ENCODE measurements at places on chromosomes 12 and 14.
A peak's percentile ranks its signal among the peaks of the same experiment; 100 is the strongest.

DNA sequence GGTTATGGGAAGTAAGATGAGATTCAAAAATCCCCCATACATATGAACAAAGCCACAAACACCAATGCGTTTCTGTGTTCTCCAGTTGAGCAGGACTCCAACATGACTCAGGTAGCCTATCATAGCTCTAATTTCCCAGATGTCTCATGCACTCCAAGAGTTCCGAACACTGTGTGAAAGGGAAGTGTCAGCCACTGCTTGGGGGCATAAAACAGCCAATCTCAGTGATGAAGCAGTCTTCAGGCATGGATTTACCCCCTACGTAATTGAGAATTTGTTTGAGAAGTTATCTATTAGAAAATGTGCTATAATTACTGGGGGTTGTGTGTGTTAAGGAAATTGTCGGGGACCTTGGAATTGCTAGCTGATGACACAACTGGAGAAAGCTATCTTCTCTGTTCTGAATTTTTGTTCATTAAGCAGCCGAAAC is 153.9 kb upstream of the AVPR1A start:
- DNase-seq: no peak

DNA sequence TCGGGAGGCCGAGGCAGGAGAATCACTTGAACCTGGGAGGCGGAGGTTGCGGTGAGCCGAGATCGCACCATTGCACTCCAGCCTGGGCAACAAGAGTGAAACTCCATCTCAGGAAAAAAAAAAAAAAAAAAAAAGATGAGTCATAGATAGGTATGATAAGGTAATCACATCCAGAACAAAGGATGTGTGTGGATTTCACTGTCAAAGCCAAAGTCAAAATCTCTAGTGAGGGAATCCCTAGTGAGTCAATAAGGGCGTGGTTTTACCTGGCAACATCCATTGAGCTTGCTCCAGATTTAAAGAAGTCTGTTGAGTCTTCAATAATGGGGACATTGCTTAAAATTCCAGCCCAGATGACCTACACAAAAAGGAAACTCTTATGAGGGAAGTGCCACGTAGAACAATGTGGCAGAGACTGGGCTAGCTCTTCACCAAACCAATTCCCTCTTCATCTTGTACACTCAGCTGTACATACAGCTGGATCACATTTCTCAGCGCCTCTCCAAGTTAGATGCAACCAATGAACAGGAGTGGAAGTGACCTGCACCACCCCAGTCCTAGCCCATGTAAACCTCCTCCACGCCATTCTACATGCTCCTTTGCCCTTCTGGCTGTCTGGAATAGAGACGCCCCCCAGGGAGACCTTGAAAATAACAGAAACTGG is 23.4 kb downstream of the ALDH1L2 start:
- DNase-seq: peak; percentile 13

- no peak for DNase-seq
Observed at GRCh38 chr12:131825146-131825892, 2.9 kb upstream of the MMP17 start.

DNA sequence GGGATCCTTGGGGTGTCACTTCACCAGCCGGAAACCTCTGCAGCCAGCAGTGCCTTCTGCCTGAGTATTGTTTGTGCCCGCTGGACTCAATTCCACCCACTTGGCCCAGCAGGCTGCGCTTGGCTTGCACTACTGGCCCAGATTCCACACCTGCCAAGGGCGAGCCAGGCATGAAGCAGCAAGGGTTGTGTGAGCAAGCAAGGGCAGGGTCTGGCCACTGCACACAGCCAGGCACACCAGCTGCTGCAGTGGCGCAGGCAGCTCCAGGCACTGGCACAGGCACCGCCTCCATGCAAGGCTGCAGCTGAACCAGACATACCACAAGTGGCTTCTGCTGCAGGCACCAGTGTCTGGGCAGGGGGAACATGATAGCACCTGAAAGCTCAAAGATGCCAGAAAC is 99.5 kb downstream of the NUAK1 start:
- DNase-seq: no peak

GRCh38 chr14:103880348-103881267 is 33.2 kb upstream of the PPP1R13B start:
- DNase-seq: no peak

DNA sequence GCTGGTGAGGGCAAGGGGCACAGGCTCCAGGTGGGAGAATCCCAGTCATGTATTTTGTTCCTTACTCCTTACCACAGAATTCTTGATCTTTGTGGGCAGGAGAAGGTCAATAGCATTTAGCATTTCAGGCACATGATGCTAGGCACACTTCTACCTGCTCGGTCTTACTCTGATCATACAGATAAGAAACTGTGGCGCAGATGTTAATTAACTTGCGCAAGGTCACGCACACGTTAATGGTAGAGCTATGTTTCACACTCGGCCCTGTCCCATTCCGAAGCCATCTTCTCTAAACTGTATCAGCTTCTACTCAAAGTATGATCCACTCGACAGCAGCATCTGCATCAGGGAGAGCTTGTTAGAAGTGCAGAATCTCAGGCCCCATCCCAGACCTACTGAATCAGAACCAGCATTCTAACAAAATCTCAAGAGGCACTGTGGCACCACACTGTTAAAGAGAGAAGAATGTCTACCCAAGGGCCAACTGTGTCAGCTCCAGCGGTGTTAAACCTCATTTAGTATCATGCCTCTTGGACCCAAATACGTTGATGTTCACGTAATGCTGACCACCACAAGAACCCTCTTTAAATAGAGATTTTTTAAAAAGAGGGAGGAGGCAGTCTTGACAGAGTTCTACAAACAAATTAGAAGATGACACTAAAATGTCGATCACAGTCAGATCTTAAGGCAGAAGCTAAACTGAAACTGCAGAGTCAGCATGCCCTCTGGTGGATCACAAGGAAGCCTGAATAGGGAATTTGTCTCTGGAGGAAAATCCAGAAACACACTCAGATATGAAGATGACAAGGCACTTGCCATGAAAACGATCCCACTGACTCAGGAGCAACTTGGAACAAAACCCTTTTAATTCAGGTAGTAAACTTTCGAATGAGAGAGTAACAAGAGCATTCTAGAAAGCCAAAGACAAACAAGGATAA is 7.3 kb downstream of the STXBP6 start:
- no peak for DNase-seq

DNA sequence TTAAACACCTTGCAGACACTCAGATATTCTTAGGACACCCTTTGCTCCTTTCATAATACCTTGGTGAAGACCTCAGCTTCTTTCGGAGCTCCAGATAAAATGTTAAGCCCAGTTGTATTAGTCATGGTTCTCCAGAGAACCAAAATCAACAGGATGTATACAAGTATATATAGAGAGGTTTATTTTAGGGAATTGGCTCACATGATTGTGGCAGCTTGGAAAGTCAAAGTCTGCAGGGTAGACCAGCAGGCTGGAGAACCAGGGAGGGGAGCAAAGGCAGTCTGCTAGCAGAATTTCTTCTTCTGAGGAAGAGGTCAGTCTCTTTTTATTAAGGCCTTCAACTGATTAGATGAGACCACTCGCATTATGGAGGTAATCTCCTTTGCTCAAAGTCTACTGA is 6.9 kb upstream of the IGF1 start:
- no peak for DNase-seq

DNA sequence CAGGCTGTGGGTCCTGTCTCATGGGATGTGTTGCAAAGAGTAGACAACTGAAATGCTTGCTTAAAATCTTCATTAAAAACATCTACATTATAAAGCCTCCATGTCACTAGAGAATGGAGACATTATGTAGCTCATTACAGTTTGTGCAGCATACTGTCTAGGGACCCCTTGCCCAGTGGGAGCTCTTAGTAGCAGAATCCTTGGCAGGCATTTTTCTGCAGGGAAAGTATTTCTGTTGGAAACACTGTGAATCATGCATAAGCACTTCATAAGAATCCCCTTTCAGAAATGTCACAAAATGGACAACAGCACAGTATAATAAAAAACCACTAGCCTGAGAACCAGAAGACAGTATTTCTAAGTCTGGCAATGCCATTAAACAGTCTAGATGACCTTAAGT is 174.3 kb downstream of the MGAT4C start:
- DNase-seq: no peak

DNA sequence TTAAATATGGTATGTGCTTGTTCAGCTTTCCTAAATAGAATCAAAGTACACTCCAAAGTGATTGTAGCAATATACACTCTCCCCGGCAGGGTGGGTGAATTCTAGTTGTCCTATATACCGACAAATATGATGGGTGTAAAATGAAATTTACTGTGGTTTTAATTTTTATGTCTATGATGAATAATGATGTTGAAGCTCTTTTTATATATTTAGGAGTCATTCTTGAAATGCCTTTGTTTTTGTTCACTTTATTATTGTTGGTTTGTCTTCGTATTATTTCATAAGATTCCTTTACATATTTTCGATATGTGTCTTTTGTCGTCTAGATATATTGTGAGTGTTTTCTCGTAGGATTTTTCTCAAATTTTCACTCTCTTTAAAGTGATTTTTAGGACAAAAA is 105.7 kb downstream of the PDE3A start:
- DNase-seq: no peak

DNA sequence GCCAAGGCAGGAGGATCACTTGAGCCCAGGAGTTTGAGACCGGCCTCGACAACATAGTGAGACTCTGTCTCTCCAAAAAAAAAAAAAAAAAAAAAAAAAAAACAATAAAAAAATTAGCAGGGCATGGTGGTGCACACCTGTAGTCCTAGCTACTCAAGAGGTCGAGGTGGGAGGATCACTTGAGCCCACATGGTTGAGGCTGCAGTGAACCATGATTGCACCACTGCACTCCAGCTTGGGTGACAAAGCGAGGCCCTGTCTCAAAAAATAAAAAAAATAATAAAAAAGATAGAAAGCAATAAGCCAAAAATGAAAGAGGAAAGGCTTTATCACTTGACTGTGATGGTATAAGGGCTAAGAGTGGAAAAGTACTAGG is 10.2 kb upstream of the PEBP1 start:
- no peak for DNase-seq

GRCh38 chr12:991350-992333 is 619 bp downstream of the ERC1 start:
- DNase-seq: peak; percentile 8

DNA sequence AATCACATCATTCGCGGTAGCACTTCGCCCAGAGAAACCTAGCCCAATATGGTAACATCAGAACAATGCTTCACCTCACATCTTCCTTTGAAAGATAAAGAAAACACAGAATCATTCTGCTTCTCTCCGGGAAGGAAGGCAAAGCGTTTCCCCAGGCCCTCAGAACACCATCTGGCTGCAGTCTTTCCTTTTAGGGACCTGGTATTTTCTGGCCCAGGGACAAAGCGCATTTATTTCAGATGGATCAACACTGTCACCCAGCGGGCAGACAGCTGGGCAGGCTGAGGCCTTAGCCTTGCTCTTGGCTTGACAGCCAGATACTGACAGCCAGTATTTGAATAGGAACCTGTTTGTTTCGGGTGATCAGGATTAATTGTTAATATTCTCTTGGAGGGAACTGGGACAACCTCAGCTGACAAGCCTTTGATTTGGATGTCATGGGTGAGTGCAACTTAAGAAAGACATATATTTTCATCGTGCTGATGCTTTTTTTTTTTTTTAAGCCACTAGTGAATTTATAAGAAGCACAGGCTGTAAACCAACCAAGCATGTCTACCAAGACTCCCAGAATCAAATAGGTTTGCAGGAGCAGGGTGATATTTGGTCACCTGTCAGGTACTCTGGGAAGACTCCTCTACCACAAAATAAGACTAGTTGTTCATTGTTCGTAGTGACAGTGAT is 118.9 kb downstream of the VEZT start:
- DNase-seq: no peak

GRCh38 chr12:5548152-5548943 is 116.4 kb downstream of the NTF3 start:
- DNase-seq: no peak

GRCh38 chr12:13940335-13940865 is 41.0 kb downstream of the GRIN2B start:
- DNase-seq: no peak

- no peak for DNase-seq
Observed at GRCh38 chr12:116996621-116997020, 85.9 kb downstream of the FBXW8 start.

- no peak for DNase-seq
Observed at GRCh38 chr12:93376436-93377251, 1.1 kb upstream of the NUDT4 start.

DNA sequence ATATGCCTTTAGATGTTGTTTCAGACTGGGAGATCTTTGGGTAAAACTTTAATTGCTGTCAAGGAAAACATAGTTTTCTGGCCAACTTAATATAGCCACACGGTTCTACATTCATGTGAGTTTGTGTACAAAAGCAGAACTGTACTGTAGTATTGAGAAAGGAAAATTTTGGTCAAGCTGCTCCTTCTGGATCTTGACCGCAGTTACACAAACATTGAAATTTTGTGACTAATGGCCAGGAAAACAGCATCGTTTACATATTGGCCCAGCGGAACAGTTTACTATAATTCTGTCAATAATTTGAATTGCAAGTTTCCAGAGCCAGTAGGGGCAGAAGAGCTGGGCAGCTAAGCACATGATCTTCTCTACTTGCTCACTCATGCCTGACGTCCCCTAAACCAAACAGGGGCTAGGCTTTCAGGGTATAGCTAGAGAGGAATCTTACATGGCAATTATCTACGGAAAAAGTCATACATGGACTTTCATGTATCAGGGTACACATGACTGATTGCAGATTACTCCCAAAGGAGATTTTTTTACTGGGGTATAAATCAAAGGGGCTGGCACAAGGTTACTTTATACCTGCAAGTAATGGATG is 11.4 kb upstream of the ART4 start:
- DNase-seq: no peak

DNA sequence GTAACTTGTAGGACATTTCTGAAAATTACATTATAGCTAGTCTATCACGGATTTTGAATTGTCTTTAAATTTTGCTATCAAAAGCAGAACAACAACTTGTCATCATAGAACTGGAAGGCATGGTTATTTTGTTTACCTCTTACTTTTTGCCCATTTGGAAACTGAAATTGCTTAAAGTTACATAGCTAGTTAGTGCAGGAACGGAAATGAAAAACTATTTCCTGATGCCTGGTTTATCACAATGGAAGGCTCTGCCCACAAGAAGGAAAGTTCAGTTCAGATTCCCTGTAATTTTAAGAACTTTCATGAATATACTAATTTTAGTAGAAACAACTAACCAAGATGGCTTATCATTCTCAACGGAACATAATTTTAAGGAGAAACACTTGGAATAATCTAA is 427.7 kb downstream of the RAD51B start:
- DNase-seq: no peak

DNA sequence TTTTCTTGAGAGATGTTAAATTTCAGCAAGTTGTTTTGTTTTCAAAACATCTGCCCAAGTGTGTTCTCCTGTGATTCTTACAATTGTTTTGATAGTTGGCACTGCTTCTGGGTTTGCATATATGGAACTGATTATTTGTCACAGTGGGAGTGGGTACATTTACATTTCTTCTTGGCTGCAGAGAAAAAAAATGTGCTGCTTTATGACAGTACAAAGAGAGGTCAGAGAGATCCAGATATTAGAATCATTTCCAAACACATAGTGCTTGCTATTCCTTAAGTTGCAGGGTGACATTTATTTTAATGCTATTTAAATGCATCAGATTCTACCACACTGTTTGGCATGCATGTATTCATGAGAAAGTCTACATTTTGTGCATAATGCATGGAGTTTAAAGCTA is 303.5 kb upstream of the MDGA2 start:
- DNase-seq: no peak

GRCh38 chr12:26195641-26196420 is 458 bp downstream of the SSPN start:
- DNase-seq: no peak
